Activated CD8-positive, alpha-beta memory T cell treated with anti-CD3 and anti-CD28 coated beads, Interleukin-2, amount 50 U/mL, for 48 hours (primary cell): ENCODE measurements at places on chromosomes 7 and 10.

DNA sequence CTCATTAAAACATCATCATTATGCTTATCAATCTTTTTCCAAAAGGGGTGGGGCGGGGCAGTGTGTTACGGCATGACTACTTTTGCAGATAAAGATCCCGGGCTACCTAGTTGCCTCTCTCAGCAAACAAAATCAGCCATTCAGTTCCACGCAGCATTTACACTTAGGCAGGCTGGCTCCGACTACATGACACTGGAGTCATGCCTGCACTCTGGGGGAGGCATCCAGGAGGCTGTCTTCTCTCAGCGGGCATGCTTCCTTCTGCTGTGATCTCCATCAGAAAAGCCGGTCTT, 193.9 kb upstream of the TCF7L2 start:
- DNase-seq: no peak

DNA sequence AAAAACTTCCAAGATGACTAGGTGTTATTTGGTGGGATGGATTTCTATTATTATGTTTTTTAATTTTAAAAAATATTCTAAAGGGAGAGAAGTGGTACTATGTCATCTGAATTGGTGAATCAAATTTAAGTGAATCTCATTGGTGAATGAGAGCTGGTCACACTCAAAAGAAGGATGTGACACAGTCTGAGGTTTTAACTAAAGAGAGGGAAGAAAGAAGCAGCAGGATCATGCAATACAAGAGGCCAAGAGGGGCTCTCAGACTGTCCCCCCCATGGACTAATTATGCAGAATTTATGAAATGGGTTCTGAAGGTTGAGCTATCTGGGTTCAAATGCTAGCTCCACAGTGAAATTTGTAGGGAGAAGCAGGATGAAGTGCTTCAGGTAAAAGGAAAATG, 16.2 kb downstream of the MACC1 start:
- DNase-seq: no peak

DNA sequence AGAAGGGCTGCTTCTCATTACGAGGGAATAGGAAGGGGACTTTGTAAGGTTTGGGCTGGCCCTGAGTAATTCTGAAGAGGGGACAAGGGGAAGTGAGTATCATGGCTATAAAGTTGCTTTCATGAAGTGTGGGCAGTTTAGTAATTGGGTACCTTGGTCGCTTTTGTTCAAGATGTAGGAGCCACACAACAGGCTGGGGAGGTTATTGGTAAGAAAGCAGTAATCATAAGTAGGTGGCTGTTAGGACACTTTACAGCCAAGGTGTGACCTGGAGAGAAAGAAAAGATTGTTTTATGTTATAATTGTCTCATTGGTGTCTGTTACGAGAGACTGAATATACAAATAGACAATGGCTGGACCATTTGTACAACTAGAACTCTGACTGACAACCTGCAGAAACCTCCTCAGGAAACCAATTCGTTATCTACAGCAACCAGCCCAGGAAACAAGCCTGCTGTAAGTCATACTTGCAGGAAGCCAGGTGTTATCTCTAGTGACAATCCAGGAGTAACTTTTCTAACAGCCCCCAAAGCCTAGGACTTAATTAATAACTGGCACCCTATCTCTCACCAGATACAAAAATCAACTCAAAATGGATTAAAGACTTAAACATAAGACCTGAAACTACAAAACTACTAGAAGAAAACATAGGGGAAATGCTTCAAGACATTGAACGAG, 5.0 kb upstream of the CCM2 start:
- DNase-seq: no peak

DNA sequence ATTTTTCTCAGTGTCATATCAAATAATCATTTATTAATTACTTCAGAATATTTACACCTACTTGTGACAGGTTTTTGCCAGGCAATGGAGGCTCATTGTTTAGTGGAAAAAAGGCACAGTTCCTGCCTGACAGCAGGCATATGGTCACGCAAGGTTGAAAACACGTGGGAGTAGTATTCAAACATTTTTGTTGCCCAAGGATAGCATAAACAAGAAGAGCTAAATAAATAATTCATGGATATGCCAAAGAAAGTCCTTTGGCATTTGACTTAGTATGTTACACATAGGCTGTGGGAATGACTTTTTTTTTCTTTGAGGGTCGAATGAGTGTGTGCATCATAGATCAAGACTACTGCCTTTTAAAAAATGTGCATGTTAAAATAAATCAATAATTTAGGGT, 120.5 kb upstream of the SEMA3E start:
- DNase-seq: no peak

GRCh38 chr10:119817991-119818888, 54.4 kb downstream of the MCMBP start:
- no peak for DNase-seq

- DNase-seq: no peak
Measured at GRCh38 chr7:100452513-100452912, 11.5 kb downstream of the SPACDR start.

GRCh38 chr7:16594676-16595075, 50.9 kb downstream of the ANKMY2 start:
- no peak for DNase-seq

DNA sequence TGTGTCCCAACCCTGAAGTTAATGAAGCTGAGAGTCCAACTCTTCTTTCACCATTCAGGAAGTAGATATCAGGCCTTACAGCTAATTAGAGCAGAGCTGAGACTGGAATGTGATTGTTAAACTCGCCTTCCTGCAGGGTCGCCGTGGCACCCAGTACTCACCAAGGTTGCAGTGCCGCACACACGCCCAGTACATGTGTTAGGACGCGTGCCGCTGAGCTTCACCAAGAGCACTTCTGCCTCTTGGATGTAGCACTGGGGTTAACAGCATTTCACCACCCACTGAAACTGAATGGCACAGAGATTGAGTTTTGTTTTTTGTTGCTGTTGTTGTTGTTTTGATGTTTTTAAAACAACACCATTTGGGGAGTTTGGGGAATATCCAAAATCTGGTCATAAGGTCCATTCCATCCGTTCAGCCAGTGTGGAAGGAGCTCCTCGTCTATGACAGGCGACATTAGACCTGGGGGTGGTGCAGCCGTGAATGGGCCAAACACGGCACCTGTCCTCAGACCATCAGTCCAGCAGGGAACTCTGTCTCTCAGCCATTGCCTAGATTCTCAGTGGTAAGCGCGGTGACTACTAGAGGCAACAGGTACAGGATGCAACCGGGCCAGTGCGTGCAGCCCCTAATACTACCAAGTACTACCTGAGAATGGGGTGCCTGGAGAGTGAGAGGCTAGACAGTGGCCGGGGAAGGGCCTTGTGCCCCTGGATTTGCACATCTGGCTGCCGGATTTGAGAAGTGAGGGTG, 21.9 kb downstream of the WIPI2 start:
- DNase-seq: no peak

DNA sequence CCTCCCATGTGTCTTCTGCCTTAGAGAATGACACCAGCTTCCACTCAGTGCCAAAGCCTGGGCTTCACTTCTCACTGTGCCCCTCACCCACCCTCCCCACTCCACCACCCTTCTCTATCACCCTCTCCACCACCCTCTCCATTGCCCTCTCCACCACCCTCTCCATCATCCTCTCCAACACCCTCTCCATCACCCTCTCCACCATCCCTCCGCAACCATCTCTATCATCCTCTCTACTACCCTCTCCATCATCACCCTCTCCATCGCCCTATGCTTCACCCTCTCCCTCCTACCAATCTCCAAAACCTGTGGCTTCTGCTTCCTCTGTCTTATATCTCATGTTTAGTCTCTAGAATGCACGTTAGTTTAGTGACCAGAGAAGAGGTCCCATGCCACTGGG, 91.0 kb upstream of the TMEM72 start:
- DNase-seq: no peak

- no peak for DNase-seq
Measured at GRCh38 chr10:3853547-3854303, 68.7 kb upstream of the KLF6 start.

GRCh38 chr10:110434489-110435096, 63.1 kb upstream of the DUSP5 start:
- DNase-seq: no peak

DNA sequence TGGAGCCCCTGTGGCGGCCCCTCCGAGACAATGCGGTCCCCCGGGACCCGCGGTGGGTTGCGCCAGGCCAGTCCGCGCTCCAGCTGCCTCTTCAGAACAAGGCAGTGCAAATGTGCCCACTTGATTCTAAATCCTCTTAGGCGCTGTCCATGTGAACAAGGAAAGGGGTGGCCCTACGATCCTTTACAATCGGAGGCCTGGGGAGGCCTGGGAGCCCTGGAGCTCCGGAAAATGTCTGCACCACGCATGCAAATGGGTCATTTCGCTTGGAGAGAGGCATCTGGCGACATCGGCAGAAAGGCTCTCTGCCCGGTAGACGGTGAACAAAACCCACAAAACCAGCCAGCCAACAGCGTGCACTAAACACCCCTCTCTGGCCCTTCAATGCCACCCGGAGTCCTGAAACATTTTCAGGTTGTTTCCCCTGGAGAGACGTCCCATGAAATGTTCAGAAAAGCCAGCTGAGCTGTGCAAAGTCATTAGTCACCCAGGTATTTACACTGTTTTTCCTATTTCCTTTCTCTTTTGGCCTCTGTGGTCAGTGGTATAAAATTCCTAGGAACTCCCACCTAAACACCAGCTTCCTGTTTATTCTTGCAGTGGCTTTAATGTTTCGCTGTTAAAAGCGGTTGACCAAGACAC, 102.8 kb upstream of the ZNF438 start:
- DNase-seq: peak; percentile 67

- no peak for DNase-seq
Measured at GRCh38 chr7:55939514-55940123, 12.1 kb upstream of the MRPS17 start.

- DNase-seq: no peak
Measured at GRCh38 chr7:95245828-95246500, 78.4 kb downstream of the PON1 start.

DNA sequence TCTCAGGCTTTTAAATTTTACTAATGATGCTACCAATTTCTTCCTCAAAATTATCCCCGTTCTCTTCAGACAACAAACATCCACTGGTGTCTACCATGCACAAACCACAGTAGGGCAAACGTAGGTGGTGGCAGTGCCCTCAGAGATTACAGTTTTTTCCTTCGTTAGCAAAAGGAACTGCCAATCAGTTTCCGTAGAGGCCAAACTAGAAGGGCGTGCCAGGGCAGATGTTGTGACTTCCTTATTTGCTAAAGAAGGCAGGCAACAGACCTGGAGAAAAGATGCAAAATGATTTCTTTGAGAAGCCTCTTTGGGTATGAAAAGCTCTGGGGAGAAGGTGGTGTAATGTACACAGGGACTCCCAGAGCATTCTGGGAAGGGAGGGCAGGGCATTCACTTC, 7.6 kb upstream of the FAM180A start:
- peak; percentile 17 for DNase-seq

GRCh38 chr7:140367528-140367927, 30.8 kb downstream of the SLC37A3 start:
- peak; percentile 17 for DNase-seq

DNA sequence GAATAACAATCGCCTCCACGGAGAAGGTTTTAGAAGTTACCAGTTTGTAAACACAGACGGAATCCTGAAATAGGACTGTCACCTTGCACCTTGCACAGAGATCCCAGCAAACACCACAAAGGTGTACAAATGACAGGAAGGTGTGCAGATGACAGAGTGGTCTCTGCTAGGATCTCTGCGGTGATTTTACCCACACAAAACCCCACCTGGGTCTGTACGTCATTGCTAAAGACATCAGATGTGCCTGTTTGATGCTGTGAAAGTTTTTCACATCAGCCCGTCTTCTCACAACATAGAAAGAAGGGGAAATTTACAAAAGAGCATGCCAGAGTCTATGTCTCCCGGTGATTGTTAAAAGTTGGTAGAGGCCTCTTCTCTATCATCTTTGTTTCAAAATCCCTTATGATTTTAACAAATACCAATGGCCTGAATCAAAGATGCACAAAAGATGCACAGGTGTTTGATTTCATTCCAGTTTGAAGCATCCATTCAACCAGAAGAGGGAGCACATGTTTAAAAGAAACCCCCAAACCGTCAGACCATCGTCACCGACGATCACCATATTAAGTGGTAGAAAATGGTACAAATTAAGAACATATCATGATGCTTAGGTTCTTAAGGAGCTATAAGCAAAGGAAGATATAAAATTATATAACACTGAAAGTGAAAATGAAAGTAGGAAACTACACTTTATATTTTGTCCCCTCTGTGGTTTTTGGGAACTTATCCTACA, 576.5 kb downstream of the PTPRN2 start:
- DNase-seq: no peak

DNA sequence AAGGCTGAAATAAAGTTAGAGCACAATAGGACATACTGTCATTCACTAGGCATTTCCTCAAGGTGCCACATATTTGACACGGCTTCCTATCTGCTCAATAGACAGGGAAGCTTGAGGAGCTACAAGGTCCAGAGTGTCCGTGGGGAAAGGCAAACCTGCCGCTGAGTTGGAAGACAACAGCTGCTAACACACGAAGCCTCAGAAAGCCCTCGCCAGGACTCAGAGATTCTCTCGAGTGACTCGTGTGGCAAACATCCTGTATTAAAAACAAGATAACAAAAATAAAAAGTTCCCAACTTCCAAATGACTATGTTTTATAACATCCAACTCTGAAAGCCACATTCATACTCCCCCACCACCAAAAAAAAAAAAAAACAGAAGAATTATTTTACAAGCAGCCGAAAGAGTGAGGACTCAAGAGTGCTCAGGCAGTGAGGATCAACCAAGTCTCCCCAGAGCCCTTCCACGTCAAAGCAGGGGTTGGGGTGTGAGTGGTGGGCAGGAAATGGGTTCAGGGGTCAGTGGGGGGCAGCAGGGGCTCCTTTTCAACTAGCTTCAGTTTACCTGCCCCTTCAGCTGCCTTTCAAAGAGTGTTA, 67.6 kb downstream of the STK17A start:
- DNase-seq: no peak

DNA sequence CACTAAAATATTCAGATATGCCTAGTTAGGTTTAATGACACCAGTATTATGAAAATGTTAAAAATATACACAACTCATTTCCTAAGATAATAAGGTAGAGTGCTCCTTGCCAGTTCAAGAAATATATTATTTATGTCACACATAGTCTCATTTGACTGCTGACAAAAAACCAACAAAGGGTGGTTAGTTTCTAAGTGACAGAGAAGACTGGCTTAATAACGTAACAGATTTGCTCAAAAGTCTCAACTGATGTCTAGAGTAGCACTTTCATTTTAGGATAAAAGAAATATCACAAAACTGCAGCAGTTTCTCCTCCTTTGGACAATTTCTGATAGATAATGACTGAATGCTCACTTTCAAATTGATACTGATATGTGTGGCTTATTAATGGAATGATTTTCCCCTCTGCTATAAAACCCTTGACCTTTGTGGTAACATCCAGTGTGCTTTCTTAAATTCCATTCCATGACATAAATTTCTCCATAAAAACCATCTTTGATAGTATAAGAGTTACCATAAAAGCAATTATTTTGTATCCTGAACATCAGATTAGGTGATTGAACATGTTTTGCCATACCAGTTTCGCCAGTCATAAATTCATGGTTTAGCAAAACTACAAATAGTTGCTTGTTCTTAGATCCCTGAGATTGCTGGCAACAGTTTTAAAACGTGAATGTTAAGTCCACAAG, 94.2 kb downstream of the NRBF2 start:
- DNase-seq: no peak

- no peak for DNase-seq
Measured at GRCh38 chr7:116782177-116782711, 80.1 kb upstream of the CAPZA2 start.
